ENCODE measurements at places on chromosomes 12 and 14. TPM values are rescaled to one million over a fixed set of nuclear protein-coding genes. Genes with fewer than 3 reads are reported as not detected.

DNA sequence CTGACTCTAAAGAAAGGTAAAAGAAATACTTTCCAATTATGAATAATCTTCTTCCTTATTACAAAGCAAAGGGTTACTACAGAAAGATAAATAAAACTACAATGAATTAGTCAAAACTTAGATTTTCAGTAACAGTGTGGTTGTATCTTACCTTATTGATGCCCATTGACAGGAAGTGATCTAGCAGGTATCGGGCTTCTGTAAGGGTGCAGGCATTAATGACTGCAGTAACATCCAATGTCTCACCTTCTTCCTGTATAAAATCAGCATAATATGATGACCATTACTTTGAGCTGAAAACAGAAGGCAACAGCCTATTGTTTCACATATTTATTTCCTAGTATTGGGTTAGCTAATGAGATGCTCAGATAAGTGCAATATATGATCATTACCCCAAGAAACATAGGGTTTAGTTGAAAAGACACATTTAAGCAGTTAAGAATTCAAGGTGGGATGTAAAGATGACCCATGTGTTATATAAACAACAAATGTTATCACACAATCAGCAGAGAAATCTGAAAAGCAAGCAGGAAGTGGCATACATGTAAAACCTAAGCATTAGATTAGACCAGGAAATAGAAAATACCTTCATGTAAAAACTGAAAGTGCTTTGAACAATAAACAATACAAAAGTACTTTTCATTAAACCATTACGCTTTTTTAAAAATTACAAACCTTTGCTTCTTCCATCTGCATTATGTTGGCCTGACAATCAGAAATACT lies 111.2 kb downstream of the KIF21A start:
- no peak for DNase-seq
- no peaks in the 10 kb centered on the region for H3K27me3 ChIP-seq
- no peak overlapping the region for H3K27ac ChIP-seq
- H3K36me3 ChIP-seq, result peaks cover 35% of the 10 kb centered on the region
- H3K4me1 ChIP-seq, result no peaks in the 10 kb centered on the region
- no peak overlapping the region for H3K4me3 ChIP-seq

DNA sequence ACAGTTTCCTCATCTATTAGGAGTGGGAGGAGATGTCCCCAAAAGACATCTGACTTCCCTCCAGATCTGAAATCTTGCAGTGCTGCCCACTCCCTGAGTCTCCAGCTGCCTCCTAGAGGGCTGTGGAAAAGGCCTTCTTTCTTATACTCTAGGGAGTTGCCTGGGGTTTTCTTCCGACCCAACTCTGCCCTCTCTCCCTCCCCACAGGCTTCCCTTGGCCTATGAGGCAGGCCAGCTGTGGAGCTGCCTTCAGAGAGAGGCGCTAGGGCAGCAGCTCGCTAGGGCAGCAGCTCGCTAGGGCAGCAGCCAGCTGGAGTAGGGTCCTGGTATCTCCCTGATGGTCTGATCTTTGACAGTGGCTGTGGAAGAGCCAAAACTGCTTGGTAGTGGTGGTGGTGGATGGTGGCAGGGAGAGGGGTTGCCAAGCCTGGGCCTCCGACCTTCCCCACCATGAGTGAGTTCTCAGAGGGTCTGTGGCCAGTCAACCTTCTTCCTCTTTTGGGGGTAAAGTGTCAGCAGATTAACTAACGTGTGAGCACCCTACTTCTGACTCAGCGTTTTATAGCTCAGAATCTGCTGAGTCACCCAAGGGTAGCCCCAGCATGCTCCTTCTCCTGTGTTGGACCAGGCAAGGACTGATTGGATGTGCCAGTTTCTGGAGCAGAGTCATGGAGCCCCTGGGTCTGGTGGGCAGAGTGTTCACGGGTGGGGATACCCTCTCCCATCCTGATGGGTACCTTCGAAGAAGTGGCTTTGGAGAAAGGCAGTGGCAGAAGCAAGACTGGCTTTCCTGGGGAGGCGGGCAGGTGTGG lies 2.3 kb downstream of the SLC48A1 start:
- no peak overlapping the region for H3K4me3 ChIP-seq
- DNase-seq, result no peak
- peak overlapping the region; percentile 38 for H3K27ac ChIP-seq
- H3K27me3 ChIP-seq, result no peaks in the 10 kb centered on the region
- H3K4me1 ChIP-seq, result peaks cover 67% of the 10 kb centered on the region

DNA sequence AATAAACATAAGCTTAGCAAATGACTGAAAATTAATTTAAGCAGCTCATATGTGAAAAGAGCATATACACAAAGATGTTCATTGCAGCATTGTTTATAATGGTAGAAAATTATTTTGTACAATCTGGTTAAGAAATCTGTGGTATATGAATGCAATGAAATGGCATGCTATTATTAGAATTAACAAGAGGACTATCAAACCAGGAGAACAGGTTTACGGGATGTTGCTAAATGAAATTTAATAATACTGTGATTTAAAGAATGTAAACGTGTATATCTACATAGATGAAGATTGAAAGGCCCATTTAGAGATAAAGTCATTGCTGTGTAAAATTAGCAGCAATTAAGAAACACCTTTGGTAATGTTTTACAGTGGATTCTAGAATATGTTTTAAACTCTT lies 70.5 kb downstream of the EID3 start:
- H3K4me3 ChIP-seq, result no peak overlapping the region
- no peak for DNase-seq
- H3K36me3 ChIP-seq, result no peaks in the 10 kb centered on the region
- no peak overlapping the region for H3K27ac ChIP-seq

DNA sequence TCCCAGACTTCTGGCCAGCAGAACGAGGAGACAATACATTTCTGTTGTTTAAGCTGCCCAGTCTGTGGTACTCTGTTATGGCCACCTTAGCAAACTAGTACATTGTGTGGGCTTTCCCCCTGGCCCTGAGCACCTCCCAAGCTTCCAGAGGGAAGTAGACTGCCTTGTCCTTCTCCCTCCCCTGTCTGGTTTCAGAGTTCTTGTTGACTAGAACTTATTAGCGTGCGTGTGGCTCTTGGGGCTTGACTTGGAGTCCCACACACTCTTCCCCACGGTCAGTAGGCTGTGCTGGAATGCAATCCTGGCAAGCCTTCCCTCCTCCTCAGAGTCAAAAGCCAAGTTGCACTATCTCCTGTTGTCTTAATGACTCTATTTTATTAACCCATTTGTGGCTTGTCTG lies 27.7 kb downstream of the FBLN5 start:
- no peak overlapping the region for H3K4me3 ChIP-seq
- peaks cover 12% of the 10 kb centered on the region for H3K4me1 ChIP-seq
- H3K27me3 ChIP-seq, result no peaks in the 10 kb centered on the region
- H3K36me3 ChIP-seq, result no peaks in the 10 kb centered on the region
- no peak for DNase-seq

DNA sequence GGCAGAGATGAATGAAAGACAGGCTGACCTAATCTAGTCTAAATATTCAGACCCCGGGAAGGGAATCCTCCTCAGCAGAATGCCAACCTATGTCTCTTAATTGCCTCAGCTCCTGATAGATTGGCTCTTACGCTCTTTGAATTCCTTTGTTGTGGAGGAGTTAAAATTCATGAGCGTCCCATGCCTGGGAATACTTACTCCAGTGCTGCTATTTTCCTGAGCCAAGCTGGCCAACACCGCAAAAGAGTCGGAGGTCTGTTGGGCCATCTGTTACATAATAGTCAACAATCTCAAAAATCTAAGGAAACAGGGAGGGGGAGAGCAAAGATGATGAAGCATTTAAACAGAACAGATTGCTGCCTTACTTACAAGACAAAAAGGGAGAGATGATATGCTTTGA lies 182.8 kb downstream of the ASCL1 start:
- no peak for DNase-seq
- H3K4me3 ChIP-seq, result no peak overlapping the region
- H3K36me3 ChIP-seq, result no peaks in the 10 kb centered on the region
- H3K27me3 ChIP-seq, result no peaks in the 10 kb centered on the region

GRCh38 chr14:95935228-95935822 lies 58.7 kb downstream of the TUNAR start:
- DNase-seq, result peak; percentile 68
- no peaks in the 10 kb centered on the region for H3K4me1 ChIP-seq
- no peaks in the 10 kb centered on the region for H3K27me3 ChIP-seq
- no peaks in the 10 kb centered on the region for H3K36me3 ChIP-seq

The RERG gene
- 5.2 TPM for polyA plus RNA-seq

The TGM1 gene
- 1.7 TPM for polyA plus RNA-seq

The SLC6A12 gene
- polyA plus RNA-seq, result 0.05 TPM

The EML5 gene
- 0.19 TPM for polyA plus RNA-seq

The PIWIL1 gene
- polyA plus RNA-seq, result not detected

The YBX3 gene
- polyA plus RNA-seq, result 302 TPM

Measured in stomach (tissue), 19 donors.